ENCODE measurements at places on chromosomes 6 and 20.

DNA sequence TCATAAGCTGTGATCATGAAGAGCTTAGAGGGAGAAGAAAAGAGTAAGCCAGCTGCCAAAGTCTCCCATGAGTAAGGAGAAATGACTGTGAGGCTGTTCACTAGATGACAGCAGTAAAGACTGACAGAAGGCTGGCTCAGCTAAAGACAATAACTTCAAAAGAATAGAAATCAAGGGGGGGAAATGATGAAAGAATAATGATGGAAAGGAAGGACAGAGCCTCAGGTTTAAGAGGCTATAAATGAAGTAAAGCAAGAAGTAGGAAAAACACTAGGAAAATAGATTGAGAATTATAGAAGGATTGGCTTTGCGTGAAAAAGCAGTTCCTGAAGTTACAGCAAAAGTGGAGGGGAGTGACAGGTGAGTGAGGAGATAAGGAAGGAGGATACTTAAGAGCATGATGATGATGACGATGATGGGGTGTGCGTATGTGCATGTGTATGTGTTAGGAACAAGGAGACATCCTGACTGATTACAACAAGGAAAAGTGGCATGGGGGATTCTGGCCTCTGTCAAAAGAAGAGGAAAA lies 48.2 kb downstream of the HBS1L start:
- DNase-seq = no peak

GRCh38 chr6:128111096-128111495 lies 210.2 kb upstream of the THEMIS start:
- DNase-seq = no peak

GRCh38 chr6:140806431-140806830 lies 1326.3 kb upstream of the GJE1 start:
- no peak for DNase-seq

GRCh38 chr6:121382467-121383121 lies 48.3 kb upstream of the TBC1D32 start:
- DNase-seq = no peak

- no peak for DNase-seq
Measured at GRCh38 chr6:97097068-97098047, 172.8 kb downstream of the KLHL32 start.

GRCh38 chr6:44016131-44016870 lies 111.0 kb downstream of the MRPL14 start:
- no peak for DNase-seq

DNA sequence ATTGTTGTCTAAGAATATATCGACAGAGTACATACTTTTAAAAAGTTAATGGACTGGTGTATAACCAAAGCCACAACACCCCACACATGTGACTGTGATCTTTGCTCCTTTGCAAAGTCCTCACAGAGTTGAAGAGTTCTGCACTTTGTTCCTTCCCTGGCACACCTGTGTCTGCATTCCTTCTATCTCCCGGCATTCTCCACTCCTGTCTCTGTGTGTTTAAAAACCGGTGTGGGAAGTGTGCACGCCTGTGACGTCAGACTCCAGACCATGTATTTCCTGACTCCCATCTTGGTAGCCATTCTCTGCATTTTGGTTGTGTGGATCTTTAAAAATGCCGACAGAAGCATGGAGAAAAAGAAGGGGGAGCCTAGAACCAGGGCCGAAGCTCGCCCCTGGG lies at the start of gene IYD:
IYD (plus strand) TSS at position 251 of the 400 bp plus-strand sequence; CDS start at position 271, 20 bp downstream.
- no peak for DNase-seq

DNA sequence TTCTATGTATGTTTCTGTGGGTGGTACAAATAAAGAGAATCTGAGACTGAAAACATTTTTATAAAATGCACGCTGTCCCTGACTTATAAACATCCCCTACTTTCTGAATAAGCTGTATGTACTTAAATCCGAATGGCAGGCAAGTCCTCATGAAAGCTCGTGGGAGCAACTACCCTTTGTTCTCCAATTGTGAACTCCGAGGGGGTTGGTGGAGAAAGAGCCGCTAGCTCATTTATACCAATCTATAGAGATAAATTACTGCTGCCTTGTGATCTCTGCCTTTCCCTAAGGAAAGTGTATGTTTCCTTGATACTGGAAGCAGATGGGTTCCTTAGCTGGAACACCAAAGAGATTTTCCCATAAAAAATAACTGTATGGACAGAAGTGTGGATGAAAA lies 84.5 kb downstream of the GJA10 start:
- DNase-seq = no peak

- no peak for DNase-seq
Measured at GRCh38 chr20:51154708-51155690, 132.1 kb upstream of the KCNG1 start.

- DNase-seq = no peak
Measured at GRCh38 chr20:50116368-50116999, 3.5 kb upstream of the UBE2V1 start.

- no peak for DNase-seq
Measured at GRCh38 chr6:83852528-83853177, 507 bp upstream of the RIPPLY2 start.

DNA sequence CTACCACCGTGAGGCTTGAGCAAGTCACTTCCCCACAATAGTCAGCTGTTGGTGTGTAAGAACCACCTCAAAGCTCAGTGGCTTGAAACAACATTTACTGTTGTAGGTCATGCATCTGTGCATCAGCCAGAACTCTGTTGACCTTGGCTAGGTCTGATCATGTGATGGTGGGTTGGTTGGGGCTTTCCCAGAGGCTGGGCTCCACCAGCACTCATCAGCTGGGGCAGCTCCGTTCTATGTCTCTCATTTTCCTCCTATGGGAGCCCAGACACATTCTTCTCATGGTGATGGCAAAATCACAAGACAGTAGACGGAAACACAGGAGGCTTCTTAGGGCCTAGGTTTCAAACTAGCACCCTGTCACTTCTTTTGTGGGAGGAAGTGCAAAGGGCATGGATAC lies 42.8 kb upstream of the PSMF1 start:
- DNase-seq = no peak

DNA sequence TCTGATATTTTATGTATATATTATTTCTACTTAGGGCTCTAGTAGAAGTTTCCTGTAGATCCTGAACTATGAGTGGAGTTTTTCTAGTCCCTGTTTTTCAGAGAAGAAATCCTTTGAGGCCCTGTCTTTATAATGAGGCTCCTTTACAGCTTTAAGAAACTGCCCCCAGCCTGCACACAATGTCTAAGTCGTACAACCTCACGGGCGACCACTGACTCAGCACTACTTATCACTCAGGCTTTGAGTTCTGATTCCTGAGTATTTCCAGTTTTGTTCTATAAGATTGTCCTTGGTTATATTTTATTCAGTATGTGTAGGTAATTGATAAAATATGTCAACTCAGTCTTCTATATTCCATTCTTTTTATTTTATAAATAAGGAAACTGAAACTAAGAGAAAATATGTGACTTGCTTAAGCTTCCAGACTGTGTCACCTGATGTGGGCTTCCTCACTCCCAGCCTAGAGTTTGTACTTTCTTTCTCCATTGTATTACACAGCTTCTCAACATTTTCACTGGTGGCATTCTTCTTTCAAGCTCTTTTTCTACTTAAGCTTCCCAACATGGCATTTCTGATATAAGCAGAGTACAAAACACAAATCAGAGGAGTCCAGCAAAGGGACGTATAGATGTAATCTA lies 167.0 kb downstream of the TBX18 start:
- DNase-seq = no peak

DNA sequence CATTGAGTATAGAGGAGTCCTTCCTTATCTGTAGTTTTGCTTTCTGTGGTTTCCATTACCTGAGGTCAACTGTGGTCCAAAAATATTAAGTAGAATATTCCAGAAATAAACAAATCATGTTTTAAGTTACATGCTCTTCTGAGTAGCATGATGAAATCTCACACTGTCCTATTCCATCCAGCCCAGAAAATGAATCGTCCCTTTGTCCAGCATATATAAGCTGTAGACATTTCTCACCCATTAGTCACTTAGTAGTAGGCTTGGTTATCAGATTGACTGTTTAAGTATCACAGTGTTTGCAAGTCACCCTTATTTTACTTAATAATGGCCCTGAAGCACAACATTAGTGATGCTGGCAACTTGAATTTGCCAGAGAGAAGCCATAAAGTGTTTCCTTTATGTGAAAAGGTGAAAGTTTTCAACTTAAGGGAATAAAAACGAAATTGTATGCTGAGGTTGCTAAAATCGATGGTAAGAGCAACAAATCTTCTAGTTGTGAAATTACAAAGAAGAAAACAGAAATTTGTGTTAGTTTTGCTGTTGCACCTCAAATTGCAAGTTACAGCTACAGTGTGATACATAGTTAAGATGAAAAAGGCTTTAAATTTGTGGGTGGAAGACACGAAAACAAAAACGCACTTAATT lies 198.6 kb upstream of the SIM1 start:
- no peak for DNase-seq

GRCh38 chr6:42053601-42054000 lies 3.3 kb downstream of the TAF8 start:
- DNase-seq = no peak

DNA sequence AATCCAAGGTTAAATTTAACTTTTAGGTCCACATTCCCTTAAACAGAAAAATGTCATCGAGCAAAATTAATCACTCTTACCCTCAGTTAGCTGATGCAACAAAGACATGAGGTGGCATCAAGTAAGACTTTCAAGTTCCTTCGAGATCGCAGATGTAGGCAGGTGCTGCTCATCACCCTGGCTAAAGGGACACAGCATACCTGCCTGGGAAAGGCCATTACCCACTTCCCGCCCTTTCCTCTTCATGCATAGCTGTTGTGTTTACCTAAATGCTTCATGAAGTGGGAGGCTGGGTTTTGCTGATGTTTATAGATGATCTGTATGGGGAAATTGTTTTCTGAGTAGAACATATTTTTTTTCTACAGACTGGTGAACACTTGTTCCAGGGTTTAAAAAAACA lies 67.7 kb downstream of the GFRA4 start:
- peak; percentile 60 for DNase-seq

GRCh38 chr6:84618836-84619235 lies 145.6 kb downstream of the TBX18 start:
- DNase-seq = no peak

DNA sequence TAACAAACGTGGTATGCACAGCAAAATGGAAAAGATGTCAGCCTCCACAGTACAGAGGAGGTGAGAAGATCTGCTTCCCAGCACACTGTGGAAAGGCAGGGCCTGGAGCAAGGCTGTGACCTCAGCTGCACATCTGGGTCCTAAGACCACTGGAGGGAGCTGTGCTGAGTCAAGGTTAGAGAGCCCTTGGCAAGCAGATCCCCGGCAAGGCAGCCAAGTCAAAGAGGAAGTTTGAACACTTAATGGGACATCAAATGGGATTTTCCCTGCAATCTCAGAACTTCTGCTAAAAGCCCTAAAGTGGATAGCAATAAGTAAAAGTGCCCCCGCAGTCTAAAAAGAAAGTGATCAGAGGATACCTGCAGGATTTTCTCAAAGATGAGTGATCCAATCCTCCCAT lies 39.5 kb downstream of the UNC5CL start:
- DNase-seq = no peak

DNA sequence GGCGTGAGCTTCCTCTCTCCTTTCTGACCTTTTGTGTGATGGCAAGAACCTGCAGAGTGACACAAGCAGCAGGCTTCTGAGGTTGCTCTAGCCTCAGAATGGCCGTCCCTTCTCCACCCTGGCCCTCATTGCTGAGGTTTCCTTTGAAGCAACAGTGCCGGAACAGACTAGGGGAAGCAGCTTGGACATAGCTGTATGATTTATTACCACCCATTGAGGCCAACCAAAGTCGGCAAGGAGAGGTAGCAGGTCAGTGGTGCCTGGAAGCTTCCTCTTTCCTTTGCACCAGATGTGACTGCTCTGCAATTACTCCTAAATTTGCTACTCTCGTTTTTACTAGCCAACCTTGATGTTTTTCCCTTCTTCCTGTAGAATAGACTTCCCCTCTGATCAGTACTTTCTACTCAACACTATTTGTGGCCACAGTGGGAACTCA lies 31.4 kb downstream of the PTPN1 start:
- no peak for DNase-seq

DNA sequence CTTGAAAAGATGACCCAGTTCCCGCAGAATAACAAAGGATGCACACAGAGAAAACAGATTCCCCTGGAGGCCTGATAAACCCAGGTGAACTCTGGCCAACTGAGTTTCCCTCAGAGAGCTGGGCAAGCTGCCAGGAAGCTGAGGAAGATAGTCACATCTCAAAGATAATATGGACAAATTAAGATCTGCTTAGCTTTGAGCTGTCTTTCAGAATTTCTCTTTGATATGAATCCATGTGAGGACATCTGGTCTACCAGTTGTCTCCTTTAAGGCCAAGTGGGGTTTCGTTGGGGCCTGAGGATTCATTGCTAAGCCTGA lies 59.5 kb downstream of the ID4 start:
- no peak for DNase-seq

DNA sequence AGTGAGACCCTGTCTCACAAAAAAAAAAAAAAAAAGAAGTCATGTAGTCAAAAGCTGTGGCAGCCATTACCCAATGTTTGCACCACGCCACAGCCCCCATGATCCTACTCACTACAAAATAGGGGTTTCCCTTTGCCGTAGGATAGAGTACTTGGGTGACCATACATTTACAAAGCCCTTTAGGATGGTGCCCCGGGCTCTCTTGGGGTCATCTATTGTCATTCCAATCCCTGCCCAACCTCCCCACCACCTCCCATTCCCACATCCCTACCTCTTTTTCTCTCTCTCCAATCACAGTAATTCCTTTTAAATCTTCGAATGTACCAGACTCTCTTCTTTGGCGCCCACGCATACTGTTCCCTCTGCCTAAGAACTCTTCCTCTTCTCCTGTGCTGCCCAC lies 74.6 kb downstream of the KIAA0319 start:
- no peak for DNase-seq

GRCh38 chr6:71301546-71301945 lies 12.9 kb downstream of the OGFRL1 start:
- no peak for DNase-seq

DNA sequence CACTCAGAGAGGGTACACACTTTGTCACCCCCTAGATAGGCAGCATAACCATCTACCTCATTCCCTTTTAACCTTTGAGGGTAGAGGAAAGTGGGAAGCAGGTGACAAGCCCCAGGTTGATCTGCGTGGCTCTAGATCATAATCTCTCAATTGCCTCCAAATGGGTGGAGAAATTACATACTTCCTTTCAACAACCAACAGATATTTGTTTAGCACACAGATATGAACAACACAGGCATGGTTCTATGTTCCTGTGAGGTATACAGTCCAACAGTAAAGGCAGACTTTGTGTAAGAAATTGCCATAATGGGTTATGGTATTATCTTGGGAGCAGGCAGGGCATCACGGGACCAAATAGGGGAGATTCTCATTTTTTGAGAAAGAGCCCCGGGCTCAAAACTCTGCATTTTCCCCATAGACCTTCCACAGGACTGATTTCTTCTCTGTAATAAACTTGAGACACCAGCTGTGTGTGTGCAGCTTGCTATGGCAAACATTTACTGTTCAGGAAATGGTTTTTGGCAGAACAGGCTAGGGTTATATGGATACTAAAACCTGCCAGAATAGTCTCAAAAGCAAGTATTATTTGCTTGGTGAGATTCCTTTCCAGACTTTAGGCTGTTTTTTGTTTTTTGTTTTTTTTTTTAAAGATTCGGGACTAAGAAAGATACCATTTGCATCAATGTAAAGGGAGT lies 126.2 kb downstream of the CD164 start:
- DNase-seq = peak; percentile 81

Data from NCI-H774 (cell line).